Activated gamma-delta T cell (primary cell): ENCODE measurements at places on chromosomes 4 and X.

DNA sequence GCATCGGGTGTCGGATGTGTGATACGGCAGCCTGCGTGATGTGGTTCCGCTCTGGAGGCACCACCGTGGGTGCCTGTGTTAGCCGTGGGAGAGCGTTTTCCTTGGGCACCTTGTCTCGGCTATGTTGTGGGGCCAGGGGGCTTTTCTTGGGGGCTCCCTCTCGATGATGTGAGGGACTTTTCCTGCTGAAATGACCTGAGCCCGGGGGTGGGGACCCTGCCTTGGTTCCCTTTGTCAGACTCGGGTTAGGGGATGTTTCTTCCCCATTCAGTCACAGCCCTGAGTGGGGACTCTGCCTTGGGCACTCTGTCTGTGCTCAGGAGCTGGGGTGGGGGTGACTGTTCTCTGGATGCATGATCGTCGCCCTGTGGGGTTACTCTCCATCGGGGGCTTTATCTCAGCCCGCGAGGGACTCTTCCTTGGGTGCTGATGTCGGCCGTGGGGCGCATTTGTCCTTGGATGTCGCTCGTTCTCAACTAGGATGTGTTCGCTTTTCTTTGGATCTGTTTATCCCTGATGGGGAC is 26.7 kb downstream of the CT45A3 start:
- DNase-seq, result no peak

DNA sequence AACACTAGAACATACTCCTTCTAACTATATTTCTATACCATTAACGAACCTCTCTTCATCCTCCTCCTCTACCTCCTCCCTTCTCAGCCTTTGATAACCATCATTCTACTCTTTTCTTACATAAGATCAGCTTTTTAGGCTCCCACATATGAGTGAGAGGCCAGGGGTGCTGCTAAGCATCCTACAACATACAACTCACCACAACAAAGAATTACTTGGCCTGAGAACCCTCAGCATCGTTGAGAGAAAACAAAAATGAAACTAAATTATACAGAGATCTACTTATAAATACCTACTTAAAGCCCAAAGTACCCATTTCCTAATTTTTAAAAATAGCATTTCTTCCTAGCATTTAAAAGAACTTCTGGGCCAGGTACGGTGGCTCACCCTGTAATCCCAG is 77.7 kb downstream of the CC2D2A start:
- no peak for DNase-seq

DNA sequence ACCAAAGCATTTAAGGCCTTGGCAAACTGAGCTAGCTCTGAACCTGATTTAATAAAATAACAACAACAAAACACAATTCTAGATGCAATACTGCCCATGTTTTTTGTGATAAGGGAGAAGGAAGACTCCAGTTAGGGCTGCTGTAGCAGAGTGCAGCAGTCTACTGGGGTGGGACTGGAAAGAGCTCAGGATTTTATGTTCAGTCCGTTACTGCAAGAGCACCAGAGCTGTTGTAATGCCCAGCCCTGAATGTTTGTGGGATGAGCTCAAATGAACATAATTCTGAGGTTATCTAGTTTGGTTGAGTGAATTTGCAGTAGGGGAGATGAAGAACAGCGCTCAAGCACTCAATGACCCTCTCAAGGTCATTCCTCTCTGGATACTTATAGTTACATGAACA is 743.8 kb downstream of the FAT4 start:
- DNase-seq, result no peak

GRCh38 chrX:125203365-125203736 is 116.3 kb upstream of the TEX13C start:
- no peak for DNase-seq

GRCh38 chr4:39655876-39656275 is 17.2 kb upstream of the SMIM14 start:
- DNase-seq, result no peak

GRCh38 chr4:122129061-122129460 is 23.1 kb upstream of the BLTP1 start:
- DNase-seq, result no peak

DNA sequence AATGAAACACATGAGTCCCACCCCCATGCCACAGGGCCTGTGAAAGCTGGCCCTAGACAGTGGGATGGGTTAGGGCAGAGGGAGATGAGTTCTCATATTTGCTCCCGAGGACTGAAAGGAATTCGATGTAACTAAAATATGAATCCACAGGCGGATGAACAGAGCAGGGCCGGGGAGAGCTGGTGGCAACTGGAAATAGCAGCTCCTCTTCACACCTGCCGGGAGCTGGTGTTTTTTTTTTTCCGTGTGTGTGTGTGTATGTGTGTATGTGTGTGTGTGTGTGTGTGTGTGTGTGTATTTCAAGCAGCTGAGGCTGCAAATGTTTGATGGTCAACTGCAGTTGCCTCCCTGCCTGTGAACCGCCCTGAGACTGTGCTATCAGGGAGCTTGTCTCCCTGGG is 115.1 kb upstream of the PSAPL1 start:
- DNase-seq, result no peak

GRCh38 chrX:135345107-135345589 is 35.9 kb downstream of the ETDC start:
- DNase-seq, result no peak

GRCh38 chr4:46909078-46909477 is at the start of gene COX7B2:
TSS of gene COX7B2 (minus strand) at chr4:46909245. CDS start at chr4:46735192, 174,053 bp downstream.
- DNase-seq, result no peak

- DNase-seq, result no peak
These were observed 13.0 kb downstream of the USP46 start for GRCh38 chr4:52646096-52646495.

GRCh38 chr4:40915318-40916217 is 165.8 kb downstream of the NSUN7 start:
- DNase-seq, result no peak

DNA sequence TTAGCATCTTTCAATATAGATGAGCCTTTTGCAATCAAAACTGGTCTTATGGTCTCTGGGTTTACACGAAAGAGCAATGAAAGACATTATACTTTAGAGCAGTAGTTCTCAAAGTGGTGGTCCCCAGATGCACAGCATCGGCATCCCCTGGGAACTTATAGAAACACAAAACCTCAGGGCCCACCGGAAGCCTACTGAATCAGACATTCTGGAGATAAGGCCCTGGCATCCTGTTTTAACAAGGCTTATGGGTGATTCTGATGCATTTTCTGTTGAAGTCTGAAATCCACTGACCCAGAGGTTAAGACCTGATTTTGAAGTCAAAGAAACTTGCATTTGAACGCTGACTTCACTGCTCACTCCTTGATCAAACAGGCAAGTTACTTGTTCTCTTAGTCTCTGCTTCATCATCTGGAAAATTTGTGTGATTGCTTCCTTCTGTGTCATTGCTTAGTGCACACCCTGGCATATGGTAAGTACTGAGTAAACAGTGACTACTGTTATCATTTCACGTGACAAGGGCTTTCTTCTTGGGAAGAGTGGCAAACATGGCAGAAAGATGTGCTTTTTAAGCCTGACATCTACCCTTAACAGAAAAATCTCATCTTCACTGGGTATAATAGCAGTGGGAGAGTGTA is 14.5 kb downstream of the CHRNA9 start:
- no peak for DNase-seq

DNA sequence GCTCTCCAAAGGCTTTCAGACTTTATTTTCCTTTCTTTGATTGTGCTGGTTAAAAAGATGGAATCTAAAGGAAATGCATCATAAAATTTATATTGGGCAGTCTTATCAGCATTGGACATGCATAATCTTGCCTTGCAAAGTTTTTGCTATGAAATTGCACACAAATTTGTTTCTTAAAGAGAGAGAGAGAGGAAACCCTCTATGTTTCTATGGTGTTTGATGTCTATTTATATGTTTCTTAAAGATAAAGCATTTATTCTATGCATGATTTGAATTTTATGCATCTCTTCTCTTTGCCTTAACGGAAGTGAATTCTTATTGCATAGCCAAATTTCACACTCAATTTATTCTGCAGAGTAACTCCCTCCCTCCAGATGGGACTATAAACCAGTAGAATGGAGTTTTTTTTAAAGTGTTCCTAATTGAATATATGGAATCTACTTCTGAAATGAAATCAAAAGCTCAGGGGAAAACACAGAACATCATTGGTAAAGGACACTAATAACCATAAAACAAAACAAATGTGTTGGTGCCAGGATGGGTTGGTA is 83.5 kb upstream of the PPARGC1A start:
- DNase-seq, result no peak

GRCh38 chr4:179465131-179465797 is 2023.0 kb upstream of the AGA start:
- DNase-seq, result no peak

- DNase-seq, result no peak
These were observed 222.5 kb upstream of the FAT1 start for GRCh38 chr4:186946136-186946535.

DNA sequence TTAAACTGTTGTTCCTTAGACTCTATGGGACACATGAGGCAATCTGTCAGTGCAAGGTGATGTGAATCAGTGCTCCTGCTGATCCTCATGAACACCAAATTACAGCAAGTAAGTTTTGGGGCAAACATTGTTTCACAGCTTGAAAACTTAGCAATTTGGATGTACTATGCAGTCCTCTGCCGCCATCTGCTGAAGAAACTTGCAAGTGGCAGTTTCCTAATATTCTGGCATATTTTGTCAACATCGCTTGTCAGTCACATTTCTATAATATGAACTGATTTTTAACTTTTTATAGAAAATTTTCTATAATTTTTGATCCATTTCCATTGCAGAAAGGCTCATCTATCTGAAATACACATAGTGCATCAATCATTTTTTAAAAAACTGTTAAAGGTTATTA is 56.3 kb downstream of the ZAR1 start:
- DNase-seq, result no peak
